Activated naive CD4-positive, alpha-beta T cell treated with anti-CD3 and anti-CD28 coated beads, Interleukin-2, amount 50 U/mL, for 72 hours (primary cell): ENCODE measurements at places on chromosomes 5 and 9.

- no peak for DNase-seq
Measured at GRCh38 chr9:38176251-38176650, 107.2 kb upstream of the SHB start.

GRCh38 chr9:124291801-124292396 is 34.1 kb downstream of the NEK6 start:
- DNase-seq, result peak; percentile 15

DNA sequence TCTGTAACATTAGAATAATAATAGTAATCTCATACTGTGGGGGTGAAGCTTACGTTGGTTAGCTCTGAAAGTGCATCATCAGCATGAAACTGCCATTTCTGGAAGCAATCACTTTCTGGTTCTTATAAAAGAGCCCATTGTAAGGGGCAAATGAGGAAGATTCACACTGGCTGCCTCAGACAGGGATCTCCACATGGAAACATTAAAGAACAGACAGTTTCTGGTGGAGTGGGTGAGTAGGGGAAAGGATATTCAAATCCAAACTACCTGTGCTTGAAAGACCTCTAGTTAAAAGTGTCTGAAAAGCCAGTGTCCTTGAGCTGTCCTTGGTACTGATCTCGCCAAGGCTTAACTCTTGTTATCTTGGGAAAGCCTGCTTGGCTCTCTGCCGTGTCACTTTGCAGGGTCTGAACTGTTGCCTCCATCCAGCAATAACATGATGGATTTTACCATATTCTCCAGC is 19.1 kb upstream of the SLC31A2 start:
- no peak for DNase-seq

- DNase-seq, result no peak
Measured at GRCh38 chr5:163916376-163916775, 411.0 kb downstream of the MAT2B start.

GRCh38 chr5:123170816-123171215 is 81.8 kb downstream of the PRDM6 start:
- DNase-seq, result no peak

DNA sequence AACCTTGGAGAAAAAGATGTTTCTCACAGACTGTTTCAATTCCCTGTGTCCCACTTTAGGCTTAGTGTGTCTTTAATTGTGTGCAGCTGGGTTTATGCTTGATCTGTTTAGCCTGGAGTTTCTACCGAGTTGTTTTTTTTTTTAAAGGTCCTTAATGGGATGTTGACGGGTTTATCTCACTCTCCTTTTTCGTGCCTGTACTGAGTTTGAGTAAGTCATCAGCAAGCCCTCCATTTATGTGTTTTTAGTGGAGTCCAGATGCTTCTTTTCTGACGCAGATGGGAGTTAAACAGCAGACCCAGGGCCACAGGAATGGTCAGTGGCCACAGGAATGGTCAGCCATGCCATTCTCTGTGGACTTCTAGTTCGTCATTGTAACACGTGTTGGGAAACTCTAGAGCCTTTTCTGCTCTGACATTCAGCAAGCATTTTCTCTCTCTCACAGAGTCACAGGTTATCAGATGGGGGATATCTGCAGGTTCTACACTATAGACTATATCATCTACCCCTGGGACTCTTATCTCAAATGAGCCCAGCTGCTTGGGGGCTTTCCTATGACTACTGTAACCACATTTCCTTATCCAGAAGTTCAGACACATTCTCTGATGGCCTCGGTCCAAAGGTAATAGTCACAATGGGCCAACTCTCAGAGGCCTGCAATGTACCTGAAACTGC is 190.5 kb downstream of the TTLL11 start:
- DNase-seq, result no peak

GRCh38 chr5:13987843-13988464 is 43.5 kb upstream of the DNAH5 start:
- no peak for DNase-seq

DNA sequence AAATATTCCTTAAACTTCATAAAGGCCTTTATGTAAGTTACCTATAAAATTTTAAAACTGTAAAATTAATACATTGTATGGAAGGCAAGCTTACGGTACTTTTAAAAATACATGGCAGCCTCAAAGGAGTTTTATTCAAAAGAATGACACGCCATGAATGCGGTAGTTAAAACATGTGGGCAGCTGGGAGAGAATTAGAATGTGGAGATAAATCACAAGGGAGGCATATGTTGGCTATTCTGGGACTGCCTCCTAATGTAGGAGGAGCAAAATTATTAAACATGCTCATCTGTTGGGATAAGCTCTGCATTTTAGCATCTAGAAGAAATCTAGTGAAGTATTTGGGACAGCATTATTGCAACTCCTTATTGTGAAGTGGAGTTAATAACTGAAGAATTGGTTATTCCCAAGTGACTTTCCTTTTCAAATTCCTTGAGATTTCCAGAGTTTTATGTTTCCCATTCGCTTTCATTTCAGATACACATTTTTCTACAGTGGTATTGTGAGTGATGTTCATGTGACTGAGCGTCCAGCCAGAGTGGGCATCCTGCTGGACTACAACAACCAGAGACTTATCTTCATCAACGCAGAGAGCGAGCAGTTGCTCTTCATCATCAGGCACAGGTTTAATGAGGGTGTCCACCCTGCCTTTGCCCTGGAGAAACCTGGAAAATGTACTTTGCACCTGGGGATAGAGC is 109.4 kb downstream of the CMYA5 start:
- no peak for DNase-seq

GRCh38 chr5:173496129-173496882 is 120.1 kb downstream of the BOD1 start:
- DNase-seq, result no peak

DNA sequence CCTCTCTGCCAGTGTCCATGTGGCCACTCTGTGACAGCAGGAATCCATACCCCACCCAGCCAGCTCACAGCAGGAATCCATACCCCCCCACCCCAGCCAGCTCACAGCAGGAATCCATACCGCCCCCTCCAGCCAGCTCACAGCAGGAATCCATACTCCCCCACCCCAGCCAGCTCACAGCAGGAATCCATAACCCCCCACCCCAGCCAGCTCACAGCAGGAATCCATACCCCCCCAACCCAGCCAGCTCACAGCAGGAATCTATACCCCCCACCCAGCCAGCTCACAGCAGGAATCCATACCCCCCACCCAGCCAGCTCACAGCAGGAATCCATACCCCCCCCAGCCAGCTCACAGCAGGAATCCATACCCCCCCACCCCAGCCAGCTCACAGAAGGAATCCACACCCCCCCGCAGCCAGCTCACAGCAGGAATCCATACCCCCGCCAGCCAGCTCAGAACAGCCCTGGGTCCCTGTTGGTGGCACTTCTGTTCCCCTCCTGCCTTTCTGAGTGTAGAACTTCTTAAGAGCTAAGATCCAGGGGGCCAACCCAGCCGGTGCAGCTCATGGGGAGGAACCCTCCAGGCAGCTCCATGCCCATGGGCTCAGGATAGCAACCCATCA is 8.4 kb upstream of the RXRA start:
- DNase-seq, result no peak

DNA sequence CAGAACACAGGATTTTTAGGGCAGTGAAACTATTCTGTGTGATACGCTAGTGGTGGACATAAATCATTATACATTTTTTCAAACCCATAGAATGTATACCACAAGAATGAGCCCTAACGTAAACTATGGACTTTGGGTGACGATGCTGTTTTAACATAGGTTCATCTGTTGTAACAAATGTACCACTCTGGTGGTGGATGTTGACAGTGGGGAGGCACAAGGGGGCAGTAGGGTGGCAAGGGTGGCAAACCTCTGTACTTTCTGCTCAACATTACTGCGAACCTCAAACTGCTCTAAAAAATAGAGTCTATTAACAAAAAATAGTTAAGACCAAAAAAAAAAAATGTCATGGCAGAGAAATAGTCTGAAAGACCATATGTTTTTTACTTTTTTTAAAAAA is 9.1 kb upstream of the MVB12B start:
- no peak for DNase-seq

- no peak for DNase-seq
Measured at GRCh38 chr5:81908771-81909170, 63.1 kb upstream of the ATG10 start.

GRCh38 chr5:3489239-3489843 is 106.3 kb upstream of the IRX1 start:
- DNase-seq, result no peak

DNA sequence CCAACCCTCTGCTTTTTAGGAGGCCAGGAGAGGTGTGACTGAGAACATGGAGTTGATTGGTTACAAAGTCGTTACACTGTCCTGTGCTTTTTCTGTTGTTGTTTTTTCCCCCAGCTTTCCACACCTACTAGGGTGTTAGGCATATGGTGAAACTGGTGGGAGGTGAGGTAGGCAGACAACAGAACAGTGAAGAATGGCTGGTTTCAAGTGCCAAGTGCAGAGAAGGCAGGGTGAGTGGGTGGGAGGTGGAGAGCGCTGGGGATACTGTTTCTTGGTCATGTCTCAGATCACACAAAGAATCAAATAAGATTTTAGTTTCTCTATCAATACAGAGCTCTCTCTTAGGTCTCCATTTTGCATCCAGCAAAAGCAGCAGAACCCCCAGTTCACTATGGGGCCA is 2.2 kb upstream of the SPTAN1 start:
- DNase-seq, result peak; percentile 29

GRCh38 chr9:116658265-116658664 is 28.8 kb upstream of the TRIM32 start:
- DNase-seq, result no peak

DNA sequence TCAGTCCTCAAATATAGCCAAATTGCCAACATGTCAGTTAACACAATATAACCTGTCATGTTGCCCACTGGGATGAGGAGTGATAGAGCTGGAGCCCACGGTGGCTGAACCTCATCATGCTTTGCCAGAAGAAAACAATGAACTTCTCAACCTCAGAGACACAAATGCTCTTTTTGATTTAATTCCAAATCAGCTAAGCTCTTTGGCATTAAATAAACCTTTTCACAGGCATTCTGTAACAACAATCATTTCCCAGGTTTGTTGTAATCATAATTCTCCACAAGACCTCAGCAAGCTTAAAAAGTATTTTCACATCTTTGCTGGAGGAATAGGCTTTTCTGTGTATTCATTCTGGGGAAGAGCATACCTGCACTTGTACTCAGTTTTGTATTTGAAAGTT is 830.9 kb downstream of the MAT2B start:
- DNase-seq, result no peak

- DNase-seq, result no peak
Measured at GRCh38 chr9:121662891-121663580, 11.6 kb downstream of the DAB2IP start.

DNA sequence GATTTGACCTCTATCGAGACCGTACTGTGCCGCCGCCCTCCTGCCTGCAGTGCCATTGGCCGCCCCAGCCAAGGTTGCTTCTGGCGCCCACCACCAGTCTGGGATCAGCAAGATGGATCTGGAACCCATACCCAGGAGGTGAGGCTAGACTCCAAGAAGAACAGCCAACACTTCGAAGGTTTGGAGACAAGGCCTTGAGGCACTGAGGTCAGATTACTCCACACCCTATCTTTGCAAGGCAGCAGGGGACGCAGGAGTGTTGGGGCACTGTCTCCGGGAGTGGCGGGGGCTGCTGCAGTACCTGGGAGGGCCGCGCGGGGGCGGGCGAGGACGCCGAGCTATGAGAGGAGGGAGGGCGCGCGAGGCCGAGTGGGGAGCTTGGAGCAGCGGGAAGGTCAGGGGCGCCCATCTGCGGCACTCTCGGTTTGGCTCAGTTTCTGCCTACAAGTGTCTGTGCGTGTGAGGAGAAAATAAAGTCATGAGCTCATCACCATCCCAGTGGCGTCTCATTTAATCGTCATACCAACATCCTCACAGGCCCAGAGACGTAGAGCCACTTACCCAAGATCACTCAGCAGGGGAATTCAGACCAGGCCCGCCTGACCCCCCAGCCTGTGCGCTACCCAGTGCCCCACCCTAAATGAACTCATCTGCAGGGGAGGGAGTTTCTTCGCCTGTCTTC is 20.5 kb upstream of the PSD2 start:
- peak; percentile 94 for DNase-seq

DNA sequence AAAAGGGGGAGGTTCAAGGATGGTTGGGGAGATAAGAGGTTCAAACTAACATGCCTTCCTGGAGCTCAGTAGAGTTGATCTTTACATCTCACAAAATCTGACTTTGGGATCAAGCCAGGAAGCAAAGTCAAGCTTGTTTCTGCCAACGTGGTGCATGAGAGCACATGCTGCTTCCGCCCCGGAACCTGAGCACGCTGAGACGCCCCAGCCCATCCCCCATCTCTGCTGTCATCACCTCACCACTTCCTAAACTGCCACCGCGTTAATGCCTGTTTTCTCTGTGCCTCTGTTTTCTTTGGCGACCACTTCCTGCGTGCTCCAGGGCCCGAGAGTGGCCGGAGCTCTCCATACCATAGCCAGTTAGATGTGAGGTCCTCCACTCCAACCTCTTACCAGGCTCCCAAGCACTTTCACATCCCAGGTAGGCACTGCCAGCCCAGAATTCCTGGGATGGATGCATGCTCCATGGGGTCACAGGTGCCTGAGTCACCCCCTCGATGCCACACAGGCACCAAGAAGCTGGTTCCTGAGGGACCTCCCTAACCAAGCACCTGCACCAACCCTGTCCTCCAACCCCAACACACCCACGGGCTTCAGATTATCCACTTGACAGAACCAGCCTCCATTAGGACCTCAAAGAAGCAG is 31.2 kb upstream of the AFAP1L1 start:
- DNase-seq, result peak; percentile 67

- no peak for DNase-seq
Measured at GRCh38 chr9:14326264-14326826, 12.4 kb upstream of the NFIB start.

- DNase-seq, result no peak
Measured at GRCh38 chr5:74848553-74849025, 17.6 kb downstream of the FAM169A start.

DNA sequence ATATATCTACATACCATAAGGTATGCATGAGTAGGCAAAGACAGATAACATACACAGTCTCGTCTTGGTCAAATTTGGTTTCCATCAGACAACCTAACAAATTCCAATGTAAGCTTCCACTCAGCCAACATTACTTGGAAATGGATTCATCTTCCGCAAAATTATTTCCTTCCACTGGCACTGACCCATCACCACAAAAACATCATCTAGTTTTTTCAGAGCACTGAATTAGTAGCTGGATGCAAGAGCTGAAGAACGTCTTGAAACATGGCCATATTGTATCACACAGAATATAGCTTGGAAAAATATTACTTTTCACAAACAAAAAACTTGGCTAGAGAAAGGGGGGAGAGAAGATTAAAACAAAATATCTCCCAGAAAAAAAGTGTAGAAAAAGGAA is 73.5 kb downstream of the EFNA5 start:
- no peak for DNase-seq

DNA sequence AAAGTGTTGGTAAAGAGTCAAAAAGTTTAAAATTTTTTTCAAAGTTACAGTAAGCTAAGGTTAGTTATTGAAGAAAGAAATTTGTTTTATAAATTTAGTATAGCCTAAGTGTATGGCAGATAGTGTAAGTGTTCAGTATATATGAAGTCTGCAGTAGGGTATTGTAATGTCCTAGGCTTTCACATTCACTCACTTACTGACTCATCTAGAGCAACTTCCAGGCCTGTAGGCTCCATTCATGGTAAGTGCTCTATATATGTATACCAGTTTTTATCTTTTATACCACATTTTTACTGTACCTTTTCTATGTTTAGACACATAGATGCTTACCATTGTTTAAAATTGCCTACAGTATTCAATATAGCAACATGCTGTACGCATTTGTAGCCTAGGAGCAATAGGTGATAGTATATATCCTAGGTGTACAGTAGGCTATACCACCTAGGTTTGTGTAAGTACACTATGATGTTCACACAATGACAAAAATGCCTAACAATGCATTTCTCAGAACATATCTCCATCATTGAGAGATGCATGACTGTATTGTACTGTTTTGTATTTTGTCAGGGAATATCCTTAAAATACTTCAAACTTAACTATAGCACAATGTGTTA is 38.5 kb downstream of the CYSTM1 start:
- no peak for DNase-seq

- DNase-seq, result no peak
Measured at GRCh38 chr9:98809311-98810101, 2.0 kb downstream of the GALNT12 start.
